Panc1 (cell line): ENCODE measurements at places on chromosomes 7 and 10. TPM values are rescaled to one million over a fixed set of nuclear protein-coding genes. Genes with fewer than 3 reads are reported as not detected.

GRCh38 chr7:137519947-137520346, 176.4 kb upstream of the PTN start:
- DNase-seq, result no peak

DNA sequence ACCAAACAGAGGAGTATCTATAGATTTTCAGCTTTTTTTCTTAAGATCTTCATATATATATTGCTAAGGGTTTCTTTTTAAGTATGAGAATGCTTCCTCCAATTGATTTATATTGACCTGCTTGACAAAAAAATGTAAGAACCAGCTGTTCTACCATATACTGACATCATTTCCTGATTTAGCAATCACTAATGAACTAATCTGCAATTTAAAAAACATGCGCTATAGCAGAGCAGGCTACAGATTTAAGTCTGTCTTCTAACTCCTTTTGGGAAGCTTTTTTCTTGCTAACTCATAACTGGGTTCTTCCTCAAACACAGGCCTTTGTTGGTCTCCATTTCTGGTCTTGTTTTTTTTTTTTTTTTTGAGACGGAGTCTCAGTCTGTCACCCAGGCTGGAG, 33.2 kb downstream of the ABCC2 start:
- no peak for DNase-seq

GRCh38 chr10:42836771-42837468, 54.3 kb downstream of the BMS1 start:
- no peak for DNase-seq

GRCh38 chr10:11441151-11441535, 170.3 kb downstream of the USP6NL start:
- DNase-seq, result no peak

DNA sequence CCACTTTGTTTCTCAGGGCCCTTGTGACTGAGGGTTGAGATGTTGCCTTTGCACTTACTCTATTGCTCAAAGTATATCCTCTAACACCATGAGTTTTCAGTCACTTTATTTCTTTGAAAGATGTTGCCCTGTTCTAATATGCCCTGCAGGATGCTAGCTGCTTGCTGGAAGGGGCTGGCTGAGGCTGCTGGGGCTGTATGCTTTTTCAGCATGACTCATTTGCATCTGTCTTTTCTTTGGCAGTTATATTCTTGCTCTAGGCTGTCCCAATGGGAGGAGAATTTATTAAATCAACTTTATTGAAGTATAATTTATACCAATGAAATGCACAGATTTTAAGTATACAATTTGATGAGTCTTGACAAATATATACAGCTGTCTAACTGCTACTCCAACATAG, 157.7 kb downstream of the PLPP4 start:
- DNase-seq, result no peak

- no peak for DNase-seq
These were observed 43.2 kb downstream of the HDAC9 start for GRCh38 chr7:18538554-18539250.

DNA sequence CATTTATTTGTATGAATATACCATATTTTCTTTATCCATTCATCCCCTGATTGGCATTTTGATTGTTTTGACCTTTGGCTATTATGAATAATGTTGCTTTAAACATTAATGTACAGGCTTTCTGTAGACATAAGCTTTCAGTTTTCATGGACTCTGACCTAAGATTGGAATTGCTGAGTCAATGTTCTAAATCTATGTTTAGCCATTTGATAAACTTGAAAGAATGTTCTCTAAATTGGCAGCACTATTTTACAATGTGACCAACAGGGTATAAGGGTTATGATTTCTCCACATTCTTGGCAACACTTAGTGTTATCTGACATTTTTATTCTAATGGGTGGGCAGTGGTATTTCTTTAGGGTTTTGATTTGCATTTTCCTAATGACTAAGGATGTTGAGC, 229.7 kb upstream of the ETV1 start:
- no peak for DNase-seq

- DNase-seq, result no peak
These were observed 48.8 kb upstream of the FOXP2 start for GRCh38 chr7:114365791-114366190.

GRCh38 chr7:43501870-43502269, 81.0 kb upstream of the STK17A start:
- DNase-seq, result no peak

DNA sequence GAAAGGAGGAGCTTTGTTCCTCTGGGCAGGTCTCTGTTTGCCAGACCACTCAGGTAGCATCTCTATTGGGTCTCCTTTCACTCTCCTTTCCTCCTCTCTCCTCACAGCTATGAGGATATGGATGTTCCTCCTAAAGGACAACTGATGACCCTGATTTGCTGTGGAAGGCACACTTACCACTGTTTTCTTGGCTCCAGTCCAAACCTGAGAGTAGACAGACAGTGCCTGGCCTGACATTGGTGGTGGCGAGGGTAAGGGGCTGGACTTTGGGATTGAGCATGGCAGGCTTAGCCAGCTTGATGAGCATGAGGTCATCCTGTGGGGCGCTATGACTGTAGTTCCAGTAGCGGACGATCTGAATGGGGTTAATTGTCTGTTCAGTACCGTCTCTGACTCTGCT, 3.6 kb downstream of the PRSS37 start:
- no peak for DNase-seq

DNA sequence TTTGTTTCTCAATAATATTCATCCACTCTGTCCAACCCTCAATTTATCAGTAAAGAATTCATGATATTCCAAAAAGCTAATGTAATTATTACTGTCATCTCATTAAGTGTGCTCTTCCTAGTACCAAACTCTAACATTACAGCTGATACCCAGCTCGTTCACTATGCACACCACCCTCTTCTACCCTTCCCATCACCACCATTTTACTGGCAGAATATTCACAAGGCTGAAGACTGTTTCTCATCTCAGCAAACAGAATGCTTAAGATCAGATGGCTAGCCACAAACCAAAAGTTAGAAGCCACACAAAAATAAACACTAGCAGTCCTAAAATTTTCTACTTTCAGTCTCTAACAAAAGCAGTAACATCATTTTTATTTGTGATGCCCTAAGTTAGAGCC, 121.5 kb downstream of the SRPK2 start:
- DNase-seq, result no peak

DNA sequence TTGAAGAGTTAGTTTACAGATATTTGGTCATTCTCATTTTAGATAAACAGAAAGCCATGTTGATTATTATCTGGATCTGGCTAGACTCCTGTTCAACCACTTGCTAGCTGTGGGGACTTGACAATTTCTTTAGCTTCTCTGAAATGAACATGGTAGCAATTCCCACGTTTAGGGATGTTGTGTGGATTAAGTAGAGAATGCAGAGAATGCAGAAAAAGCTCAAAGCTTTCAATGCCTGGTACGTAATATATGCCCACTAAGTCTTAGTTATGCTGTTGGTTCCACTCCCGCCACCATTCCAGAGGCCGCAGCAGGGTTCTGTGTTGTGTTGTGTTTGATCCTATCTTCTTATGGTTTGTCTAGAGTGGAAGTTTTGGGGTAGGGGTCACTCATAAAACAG, 39.2 kb upstream of the RPA3 start:
- no peak for DNase-seq

- DNase-seq, result no peak
These were observed 6.0 kb downstream of the ADD3 start for GRCh38 chr10:110013630-110014293.

GRCh38 chr10:11601670-11602069, 9.8 kb downstream of the USP6NL start:
- DNase-seq, result no peak

Gene CRCP
- total RNA-seq, result 46.4 TPM

Gene AASS
- 0.31 TPM for total RNA-seq

Gene AGAP9
- total RNA-seq, result 9.9 TPM

Gene VAX1
- total RNA-seq, result 4.6 TPM

Gene NUTM2D
- total RNA-seq, result 1.5 TPM

Gene BCAP29
- total RNA-seq, result 71.7 TPM

Gene SLC18A3
- not detected for total RNA-seq

Gene ADCY1
- 2.1 TPM for total RNA-seq

Gene CARD11
- total RNA-seq, result 0.82 TPM

Gene PTF1A
- total RNA-seq, result not detected

Gene POLR2J2
- total RNA-seq, result 10.0 TPM

Gene FLNC
- total RNA-seq, result 10.2 TPM

Gene MGAM2
- 0.10 TPM for total RNA-seq
